Stimulated activated CD4-positive, alpha-beta T cell treated with anti-CD3 and anti-CD28 coated beads, Interleukin-4, amount 100 ng/mL, for 1 hour (primary cell): ENCODE measurements at places on chromosomes 4 and X.

GRCh38 chrX:109619771-109620170 is 5.2 kb downstream of the KCNE5 start:
- no peak for DNase-seq

GRCh38 chrX:132171881-132172280 is 44.1 kb upstream of the FRMD7 start:
- no peak for DNase-seq

DNA sequence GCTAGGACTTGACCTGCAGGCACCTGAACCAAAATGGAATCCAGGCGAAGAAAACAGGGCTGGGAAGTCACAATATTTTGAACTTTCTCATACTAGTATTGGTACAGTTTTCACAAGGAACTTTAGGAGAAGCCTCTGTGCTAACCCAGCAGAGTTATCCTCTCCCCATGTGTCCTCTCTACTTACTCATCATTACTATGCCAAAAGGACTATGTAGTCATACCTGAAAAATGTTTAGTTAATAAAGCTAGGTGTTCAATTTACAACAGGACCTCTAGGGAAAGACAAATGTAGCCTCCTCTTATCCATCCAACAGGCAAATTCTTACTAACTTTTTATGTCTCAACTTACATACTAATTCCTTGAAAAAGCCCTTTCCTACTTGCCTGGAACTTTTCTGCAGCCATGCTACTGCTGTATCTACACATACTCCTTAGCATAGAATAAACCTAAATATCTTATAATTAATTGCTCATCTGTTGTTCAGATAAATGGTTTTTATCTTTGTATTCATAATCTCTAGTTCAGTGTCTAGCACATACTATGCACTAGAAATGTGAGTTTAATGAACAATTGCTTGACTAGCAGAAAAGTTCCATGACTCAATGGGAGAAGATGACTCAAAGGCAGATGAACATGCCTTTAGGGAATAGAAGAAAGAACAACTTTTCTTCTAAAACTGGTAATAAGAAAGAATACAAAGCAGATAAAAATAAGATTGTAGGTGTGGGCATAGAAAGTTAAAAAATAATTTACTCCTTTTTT is 215.5 kb upstream of the VEGFC start:
- DNase-seq = no peak

DNA sequence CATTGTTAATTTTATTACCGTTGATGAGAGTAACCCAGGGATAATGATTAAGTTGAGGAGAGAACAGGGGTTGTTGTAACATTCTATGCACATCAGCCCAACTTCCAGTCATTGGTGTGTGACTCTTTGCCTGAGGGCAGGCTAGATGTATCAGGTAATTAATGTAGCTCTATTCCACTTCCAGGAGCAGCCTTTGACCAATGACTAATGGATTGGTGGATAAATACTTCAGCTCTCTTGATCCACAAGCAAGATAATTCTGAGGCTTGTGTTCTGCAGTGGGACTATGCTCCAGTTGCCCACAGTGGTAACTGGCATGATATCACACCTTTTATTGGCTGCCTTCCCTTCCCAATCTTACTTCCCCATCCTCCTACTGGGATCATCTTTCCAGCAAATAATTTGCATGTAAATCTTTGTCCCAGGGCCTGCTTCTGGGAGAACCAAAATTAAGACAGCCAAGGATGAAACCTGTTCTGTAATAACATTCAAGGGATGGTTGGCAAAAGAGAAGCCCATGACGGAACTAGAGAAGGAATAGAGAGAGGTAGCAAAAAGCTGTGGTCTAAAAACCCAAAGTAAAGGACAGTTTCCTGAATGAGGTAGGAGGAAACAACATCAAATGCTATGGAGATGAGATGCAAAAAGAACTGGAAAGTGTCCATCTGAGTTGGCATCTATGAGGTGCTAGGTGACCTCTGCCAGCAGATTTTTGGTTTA is 241.4 kb upstream of the RPS6KA3 start:
- no peak for DNase-seq

- DNase-seq = no peak
Measured at GRCh38 chrX:107566604-107567262, 61.6 kb upstream of the PRPS1 start.
